ENCODE measurements at places on chromosomes 11 and 22.

DNA sequence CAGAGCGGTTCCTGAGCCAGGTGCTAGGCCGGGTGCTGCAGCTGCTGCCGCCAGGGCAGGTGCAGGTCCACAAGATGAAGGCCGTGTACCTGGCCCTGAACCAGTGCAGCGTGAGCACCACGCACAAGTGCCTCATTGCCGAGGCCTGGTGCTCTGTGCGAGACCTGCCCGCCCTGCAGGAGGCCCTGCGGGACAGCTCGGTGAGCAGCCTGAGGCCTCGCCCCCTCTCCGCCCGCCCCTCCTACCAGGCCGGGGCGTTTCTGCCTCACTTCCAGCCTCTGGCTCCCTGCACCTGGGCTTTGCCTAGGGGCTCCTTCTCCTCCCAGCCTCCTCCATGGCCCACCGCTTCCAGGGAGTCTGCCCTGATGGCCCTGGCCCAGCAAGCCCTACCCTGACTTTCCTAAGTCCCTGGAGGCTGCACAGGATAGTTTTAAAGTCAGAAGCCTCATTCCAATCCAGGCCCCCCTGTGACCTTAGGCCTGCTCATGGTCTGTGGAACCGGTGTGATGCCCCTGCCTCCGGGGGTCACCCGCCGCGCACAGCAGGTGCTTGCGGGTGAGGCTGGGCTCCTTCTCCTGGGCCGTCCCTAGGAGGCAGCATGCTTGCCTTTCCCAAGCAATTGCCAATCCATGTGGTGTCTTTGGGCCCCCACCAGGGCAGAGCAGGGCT is 5.5 kb downstream of the TCIRG1 start:
- DNase-seq: no peak

DNA sequence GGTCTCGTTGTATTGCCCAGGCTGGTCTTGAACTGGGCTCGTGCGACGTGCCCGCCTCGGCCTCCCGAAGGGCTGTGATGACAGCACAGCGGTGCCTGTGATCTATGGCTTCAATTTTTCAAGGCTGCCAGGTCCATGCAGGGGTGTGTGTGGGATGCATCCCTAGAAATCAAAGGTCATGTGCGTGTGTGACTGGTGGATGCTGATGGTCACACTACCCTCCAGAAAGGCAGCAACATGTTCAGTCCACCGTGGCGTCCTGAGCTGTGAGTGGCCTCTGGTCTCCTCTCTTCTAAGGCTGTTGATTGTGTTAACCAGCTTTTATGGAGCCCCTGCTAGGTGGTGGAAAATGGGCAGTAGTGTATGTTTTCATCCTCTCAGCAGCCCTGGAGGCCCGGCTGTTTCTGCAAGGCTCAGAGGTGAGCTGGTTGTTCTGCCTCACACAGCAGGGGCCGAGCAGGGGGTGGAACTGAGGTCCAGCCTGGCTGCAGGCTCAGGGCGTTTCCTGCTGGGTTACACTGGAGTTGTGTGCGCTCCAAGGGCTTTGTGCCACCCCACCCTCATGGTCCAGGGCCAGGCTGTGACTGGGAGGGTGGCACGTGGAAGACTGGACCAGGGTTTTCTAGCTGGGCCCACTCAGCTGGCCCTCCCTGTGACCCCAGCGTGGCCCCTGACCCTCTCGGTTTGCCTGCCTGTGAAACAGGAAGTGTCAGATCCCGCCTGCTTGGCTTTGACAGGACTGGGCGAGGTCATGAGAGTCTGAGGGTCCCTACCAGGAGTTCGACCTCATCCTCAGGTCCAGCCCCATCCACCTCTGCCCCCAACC is 7.7 kb downstream of the BIK start:
- DNase-seq: no peak

DNA sequence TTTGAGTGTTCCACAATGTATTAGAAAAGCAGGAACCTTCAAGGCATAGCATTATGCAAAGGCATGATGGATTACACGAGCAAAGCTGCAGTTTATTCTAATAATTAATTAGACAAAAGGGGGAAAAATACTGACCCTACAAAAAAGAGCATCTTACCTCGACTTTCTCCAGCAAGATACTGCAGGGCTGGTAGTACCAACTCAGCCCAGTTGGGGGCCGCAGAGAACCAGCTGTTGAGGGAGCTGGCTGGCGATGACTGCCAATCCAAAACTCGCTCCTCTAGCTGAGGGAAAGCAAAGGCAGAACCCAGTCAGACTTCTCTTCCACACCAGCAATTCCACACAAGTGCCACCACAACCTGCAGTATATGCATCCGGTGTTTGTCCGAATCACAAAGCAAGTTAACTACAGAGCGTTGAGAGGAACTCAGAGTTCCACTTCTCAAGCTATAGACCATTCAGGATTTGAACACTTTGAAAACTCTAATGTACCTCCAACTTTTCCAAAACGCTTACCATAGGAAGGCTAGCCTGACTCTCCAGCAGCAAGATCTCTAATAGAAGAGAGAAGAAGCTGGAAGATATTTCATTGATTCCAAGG is 13.7 kb downstream of the NFRKB start:
- peak; percentile 43 for DNase-seq

DNA sequence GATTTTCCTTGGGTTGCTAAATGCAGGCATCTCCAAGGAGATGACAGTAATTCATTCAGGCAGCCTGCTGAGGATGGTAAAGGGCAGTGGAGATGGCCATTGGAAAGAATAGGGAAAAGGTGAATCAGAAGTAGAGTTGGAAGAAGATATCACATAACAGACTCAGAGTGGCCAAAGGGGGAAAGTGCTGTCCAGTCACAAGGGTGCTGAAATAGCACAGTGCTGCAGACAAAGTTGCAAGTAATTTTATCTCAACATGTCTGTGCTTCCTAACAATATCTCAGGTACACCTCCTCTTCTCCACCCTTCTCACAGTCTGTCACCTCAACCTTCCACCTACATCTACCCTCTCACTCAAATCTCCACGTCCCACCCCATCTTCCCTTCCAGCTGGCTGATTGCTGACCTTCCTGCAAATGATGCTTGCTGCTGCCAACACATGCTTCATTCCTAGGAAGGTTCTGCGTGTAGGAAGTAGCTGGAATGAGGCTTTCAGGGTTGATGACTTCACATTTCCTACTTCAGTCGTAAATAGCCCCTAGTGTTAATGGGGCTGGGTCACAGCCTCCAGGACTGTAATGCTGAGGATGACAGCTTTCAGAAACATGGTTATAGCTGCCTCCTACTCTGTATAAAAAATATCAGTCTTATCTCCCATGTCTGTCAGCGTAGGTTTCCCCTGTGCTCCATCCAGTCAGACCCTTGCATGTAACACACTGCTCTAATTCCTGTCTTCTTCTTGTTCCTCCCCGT is 123.9 kb downstream of the CTNND1 start:
- no peak for DNase-seq

GRCh38 chr22:46399251-46400024 is 63.9 kb downstream of the TRMU start:
- DNase-seq: no peak

DNA sequence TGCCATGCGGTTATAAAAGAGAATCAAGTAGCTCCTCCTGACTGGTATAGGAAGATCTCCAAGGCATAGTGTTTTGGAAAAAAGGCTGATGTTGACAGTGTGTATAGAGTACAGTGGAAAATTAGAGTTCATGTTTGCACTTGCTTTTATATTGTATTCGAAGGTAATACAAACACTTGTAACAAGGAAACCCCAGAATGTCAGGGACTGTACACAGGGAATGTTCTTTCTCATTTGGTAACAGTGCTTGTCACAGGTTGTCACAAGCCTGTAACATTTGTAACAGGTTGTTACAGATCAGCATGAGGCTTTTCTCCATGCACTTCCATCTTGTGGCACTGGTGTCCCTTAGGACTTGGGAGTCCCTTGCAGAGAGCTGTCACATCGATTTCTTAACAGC is 64.0 kb downstream of the GRK3 start:
- DNase-seq: no peak

DNA sequence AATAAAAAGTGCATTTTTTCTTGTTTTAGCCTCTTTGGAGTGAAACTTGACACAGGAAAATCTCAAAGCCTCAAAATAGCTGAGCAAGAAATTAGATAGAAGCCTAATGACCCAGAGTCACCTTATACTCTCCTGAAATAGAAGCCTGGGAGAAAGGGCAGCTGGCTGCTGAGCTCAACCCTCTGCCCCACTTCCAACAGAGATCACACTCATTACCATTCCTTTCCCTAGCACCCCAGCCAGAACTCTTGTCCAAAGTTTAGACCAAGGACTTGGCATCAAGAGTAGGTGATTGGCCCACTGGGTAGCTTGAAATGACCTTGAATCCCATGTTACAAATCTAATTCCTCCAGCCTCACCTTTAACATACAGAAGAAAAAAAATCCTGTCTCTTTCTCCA is 62.7 kb upstream of the AMOTL1 start:
- no peak for DNase-seq

GRCh38 chr11:105372206-105372605 is 232.6 kb upstream of the CARD18 start:
- DNase-seq: no peak

DNA sequence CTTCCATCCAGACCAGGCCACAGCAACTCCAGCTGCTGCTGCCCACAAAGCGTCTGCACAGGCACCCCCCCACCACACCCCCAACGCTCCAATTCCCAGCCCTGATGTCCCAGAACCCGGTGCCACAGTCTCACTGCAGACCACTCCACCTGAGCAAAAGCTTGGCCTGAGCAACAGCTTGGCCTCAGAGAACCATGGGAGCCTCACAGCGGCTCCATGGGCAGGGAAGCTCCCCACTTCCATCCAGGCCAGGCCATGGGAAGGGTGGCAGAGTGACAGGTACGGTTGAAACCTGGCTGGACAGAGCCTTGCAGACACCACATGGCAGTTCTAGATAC is 13.2 kb downstream of the PLXNB2 start:
- DNase-seq: no peak

DNA sequence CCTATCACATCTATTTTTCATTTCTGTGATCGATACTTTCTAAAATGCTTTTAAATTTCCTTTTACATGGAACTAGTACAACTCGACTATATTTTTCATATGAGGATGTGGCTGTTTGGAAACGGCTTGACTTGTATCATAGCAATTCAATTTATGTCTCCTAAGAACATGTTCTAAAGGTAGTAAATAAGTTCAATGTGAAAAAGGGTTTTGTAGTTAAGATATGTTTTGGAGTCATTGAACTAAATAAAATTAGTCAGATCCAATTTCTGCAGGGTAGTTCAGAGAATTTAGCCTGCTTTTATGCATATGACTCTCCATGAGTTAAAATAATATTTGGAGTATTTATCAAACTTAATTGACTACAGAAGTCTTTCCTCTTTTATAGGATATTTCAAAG is 1121.4 kb downstream of the LRRC4C start:
- no peak for DNase-seq

- no peak for DNase-seq
Measured at GRCh38 chr22:27135031-27135981, 477.9 kb downstream of the MIAT start.

- DNase-seq: no peak
Measured at GRCh38 chr11:10358696-10359095, 53.8 kb downstream of the ADM start.

GRCh38 chr11:110366291-110366690 is 63.5 kb upstream of the FDX1 start:
- DNase-seq: no peak

DNA sequence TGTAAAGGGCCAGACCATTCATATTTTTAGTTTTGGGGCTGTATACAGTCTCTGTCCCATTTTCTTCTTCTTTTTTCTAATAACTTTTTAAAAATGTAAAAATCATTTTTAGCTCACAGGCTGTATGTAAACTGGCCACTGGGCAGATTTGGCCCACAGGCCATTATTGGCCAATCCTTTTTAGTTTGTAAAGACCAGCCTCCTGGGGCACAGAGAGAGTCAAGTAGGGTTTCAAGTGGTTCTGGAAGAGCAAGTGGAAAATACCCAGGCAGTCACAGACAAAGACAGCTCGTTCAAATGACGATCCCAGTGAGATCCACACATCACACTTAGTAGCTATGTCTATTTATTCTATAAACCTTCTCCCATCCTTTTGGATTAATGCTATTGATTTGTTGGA is 150.2 kb upstream of the ARHGAP20 start:
- DNase-seq: no peak

DNA sequence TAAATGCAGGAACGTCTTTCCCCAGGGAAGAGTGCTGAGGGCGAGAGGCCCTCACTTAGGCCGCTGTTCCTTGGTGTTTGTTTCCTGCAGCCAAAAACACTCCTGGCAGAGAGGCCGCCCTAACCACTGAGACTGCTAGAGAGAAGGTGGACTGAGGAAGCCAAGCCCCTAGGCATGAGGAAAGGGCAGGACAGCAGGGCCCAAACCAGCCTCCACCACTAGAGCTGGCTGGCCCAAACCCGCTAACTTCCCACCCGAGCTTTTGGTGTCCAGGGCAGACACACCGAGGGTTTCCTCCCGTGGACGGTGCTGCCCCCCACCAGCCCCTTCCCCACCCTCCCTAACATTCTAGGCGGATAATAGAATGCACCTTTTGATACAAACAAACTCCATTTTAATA is 6.0 kb downstream of the FGF19 start:
- no peak for DNase-seq

DNA sequence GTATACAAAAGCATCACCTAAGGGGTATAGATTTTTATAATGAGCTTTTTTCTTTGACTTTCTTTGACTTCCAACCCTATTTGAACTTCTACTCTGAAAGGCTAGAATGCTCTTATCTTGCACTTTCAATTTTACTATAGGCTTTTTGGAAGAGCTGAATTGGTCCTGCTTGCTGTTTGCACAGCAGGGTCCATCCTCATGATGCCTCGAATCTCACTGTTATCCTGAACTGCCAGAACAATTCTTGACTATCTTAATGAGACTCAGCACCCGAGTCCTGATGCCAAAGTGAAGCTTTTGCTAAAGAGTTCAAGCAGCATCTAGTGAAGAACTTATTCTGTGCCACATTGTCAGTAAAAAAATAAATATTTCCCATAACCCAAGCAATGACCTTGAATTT is 488.3 kb upstream of the ANO5 start:
- DNase-seq: no peak

- no peak for DNase-seq
Measured at GRCh38 chr11:1557051-1557884, 14.8 kb downstream of the DUSP8 start.

DNA sequence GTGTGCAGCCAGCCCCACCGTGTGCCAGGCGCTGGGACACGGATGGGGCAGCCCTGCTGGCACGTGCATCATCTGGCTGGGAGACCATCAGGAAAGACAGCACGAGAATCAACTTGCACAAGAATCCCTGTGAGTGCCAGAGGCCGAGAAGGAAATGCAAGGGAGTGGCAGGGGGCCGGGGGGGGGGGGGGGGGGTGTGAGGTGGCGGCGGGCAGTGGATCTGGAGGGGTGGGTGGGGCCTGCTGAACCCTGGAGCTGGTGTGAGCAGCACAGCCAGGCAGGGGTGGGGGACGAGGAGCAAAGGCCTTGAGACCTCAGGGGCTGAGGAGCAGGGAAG is 14.0 kb upstream of the FLRT1 start:
- no peak for DNase-seq

GRCh38 chr11:76997512-76997911 is 36.7 kb upstream of the B3GNT6 start:
- no peak for DNase-seq

DNA sequence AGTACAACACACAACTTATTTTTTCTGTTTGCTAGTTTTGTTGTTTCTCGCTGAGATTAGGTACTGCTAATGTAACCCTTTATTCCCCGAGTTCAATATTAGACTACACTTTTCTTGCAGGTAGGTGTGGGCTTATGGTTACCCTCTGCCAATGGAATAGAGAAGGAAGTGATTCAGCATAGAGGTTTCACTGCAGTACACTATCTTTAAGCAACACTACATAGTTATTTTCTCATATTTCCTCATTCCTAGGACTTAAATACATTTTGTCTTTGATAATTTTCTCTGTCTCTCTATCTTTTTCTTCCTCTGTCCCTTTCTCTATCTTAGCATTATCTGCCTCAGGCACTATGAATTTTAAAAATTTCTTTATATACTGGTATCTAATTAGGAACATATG is 791.0 kb downstream of the FAM181B start:
- no peak for DNase-seq
